Lower lobe of right lung (tissue), 2 donors: ENCODE measurements at places on chromosomes 12 and 14.

GRCh38 chr14:95760596-95760995 is 46.7 kb upstream of the TCL1A start:
- DNase-seq = no peak

DNA sequence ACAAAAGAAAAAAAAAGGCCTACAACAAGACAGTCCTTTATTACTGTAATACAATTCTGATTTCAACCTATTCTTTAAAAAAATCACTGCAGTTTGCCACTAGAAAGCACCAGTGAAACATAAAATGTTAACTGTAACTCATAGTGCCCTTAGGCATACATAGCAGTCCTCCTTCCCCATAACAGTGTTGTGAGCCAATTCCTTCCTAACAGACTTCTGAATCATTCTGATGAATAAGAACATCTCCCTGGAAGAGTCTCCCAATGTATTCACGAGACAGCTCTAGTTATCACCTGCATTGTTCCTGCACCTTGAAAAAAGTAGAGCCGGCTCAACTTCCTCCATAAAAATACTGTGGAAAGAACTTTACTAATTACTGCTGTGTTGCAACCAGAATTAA is 213.6 kb upstream of the FSCB start:
- DNase-seq = no peak

- DNase-seq = no peak
Observed at GRCh38 chr12:97977870-97978405, 515.3 kb downstream of the RMST start.

DNA sequence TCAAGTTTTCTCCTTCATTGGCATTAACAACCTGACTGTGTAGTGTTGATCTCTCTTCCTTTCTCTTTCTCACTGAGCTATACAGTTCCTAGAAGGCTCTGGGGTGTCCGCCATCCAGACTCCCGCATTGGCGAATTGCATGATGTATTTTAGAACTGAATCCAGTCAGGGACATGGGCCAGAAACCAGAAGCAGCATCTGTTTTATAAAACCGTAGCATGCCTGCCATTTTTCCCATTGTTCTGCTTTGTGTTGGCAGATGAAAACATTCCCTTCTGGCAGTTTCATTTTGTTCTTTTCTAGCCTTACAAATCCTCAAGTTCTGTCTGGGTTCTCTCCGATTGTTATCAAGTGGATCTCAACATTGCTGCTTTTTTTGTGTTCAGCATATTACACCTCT is 268.3 kb upstream of the SEL1L start:
- no peak for DNase-seq

GRCh38 chr12:52199294-52199919 is 7.6 kb upstream of the KRT80 start:
- no peak for DNase-seq

DNA sequence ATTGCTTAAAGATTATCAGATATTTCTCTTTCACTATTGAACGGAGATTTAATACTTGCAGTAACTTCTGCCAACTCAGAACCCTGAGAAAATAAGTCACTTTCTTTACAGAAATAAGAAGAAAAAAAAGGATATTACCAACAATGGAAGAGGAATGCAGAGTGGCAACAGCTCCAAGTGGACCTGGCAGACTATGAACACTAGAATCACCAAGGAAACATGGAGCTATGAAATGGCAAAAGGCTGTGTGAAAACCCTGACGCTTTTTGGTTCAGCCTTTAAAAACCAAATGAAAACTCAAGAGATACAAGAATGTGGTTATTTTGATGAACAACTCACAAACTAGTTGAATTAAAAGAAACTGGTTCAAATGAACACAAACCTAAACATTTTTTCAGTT is 17.7 kb downstream of the DTD2 start:
- no peak for DNase-seq

DNA sequence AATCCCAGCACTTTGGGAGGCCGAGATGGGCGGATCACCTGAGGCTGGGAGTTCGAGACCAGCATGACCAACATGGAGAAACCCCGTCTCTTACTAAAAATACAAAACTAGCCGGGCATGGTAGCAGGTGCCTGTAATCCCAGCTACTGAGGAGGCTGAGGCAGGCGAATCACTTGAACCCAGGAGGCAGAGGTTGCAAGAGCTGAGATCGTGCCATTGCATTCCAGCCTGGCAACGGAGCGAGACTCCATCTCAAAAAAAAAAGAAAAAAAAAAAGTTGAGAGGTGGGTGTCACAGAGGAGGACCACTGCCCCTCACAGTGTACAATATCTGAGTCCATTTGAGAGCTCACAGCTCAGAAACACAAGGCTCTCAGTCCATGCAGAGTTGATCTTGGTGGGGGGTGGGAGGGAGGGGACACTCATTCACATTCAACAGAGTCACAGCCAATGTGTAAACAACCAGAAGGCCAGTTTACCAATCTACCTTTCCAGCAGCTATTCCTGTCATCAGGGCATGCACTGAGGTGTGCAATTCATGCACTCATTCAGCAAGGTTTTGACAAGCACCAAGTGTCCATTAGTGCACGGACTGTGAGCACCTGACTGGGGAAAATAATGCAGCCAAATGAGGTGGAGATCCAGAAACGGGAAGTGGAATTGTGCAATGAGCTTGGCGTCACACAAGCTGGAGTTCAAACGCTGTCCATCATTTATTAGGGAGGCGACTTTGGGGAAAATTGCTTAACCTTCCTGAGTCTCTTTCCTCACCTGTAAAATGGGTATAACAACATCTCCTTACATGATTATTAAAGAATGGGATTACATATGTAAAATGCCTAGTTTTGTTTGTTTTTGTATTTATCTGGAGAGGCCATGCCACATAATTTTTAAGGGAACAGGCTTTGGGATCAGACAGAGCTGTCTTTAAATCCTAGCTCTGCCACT is 4.4 kb upstream of the EIF5 start:
- peak; percentile 63 for DNase-seq

- peak; percentile 17 for DNase-seq
Observed at GRCh38 chr12:34390171-34390841, 368.0 kb downstream of the ALG10 start.
